ENCODE measurements at places on chromosomes 6 and 20. TPM values are rescaled to one million over a fixed set of nuclear protein-coding genes. Genes with fewer than 3 reads are reported as not detected.

CLPSL2 gene
- total RNA-seq, result not detected

COL10A1 gene
- not detected for total RNA-seq

MMP24 gene
- 0.09 TPM for total RNA-seq

IL17F gene
- not detected for total RNA-seq

SEC63 gene
- total RNA-seq, result 34.1 TPM

ADISSP gene
- 27.3 TPM for total RNA-seq

TSPO2 gene
- total RNA-seq, result 64.9 TPM

ASIP gene
- not detected for total RNA-seq

ZKSCAN3 gene
- total RNA-seq, result 2.8 TPM

TNF gene
- 0.42 TPM for total RNA-seq

DNA sequence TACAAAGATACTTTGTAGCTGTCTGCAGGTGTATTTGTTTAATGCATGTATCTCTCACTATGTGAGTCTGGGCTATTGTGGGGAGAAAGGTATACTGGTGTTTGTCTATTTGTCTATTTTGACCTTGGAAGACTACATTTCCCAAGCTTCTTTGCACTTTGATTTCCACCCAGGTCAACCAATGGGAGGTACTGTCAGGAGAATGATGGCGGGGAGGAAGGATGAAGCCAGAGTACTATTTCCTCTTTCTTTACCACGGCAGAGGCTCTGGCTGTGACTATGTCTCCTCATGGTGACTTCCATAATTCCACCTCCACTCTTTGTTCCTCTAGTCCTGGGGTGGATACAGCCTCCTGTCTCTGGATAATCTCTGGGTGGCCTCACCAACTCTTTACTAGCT is 23.1 kb downstream of the LBP start:
- no peak for DNase-seq

- no peak for DNase-seq
Measured at GRCh38 chr6:24621626-24622289, 24.2 kb downstream of the KIAA0319 start.

- no peak for DNase-seq
Measured at GRCh38 chr20:11544029-11544678, 373.5 kb upstream of the BTBD3 start.

DNA sequence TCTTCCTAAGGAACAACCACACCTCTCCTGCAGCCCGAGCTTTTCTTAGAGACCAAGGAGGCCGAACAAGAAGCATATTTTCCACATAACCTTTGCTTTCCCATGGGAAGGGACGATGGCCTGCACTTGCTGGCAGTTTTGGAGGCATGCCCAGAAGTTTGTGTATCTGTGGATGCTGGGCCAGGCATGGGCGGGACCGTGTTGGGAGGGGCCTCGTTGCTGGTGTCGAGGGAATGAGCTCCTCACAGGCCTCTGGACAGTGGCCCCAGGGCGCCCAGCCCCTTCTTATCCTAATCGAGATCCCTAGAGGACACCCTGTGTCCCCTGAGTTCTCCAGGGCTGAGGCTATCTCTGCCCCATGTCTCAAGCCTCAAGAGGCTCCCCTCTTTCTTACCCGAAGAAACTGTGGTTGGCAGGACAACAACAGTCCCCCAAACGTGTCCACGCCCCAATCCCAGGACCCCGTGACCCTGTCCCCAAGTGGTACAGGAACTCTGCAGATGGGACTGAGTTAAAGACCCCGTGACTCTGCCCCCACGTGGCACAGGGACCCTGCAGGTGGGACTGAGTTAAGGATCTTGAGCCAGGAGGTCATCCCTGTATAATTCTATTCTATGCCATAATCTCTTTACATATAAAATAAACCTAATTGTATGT is 99.5 kb upstream of the BHLHE23 start:
- no peak for DNase-seq

GRCh38 chr20:21709535-21709904 is 4.1 kb downstream of the PAX1 start:
- no peak for DNase-seq

- no peak for DNase-seq
Measured at GRCh38 chr20:63036291-63036690, 29.5 kb upstream of the BHLHE23 start.

DNA sequence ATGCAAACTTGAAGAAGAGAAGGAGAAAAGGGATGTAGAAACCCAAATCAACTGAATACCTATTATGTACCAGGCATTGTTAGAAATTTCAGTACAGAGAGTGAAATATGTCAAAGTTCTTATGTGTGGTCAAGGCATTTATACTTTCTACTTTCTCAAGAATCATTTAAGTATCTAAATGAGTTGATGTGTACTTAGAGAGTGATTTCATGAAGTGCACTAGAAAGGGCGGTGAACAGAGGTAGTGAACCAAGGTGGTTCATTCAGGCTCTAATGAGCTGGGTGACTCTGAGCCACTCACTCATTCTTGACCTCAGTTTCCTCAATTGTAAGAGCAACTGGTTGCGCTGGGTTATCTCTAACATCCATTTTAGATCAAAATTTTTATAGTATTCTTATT is 3.3 kb downstream of the PDE7B start:
- DNase-seq, result no peak

DNA sequence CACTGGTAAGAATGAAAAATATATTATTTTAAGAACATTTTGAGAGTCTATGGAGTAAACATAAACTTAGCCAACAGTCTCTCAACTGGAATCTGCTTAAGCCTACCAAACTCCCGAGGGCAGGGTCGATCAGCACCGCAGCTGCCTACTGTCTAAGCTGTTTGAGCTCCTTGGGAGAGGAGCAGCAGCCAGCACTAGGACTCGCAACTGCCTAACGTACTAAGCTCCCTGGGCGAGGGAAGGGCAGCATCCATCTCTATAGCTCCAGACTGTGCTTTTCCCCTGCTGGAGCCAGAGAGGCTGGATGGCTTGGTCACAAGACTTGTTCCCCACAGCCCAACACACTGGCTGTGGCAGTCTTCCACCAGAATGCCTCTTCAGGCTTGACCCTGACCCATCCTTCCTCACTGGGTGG is 96.4 kb downstream of the MOXD1 start:
- no peak for DNase-seq

DNA sequence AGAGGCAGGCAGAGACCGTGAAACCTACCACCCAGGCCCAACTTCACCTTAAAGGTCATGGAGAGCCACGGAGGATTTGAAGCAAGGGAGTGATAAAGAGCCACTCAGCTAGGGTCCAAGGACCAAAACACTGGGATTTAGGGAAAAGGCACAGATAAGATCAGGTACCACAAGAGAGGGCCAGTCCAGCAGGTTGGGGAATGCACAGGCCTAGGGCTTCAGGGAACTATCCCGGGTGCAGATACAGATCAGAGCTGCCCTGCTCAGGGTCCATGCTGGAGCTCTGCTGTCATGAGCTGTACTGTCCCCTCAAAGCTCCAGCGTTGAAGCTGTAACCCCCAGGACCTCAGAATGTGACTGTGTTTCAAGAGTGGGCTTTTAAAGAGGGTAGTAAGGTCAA is 16.9 kb downstream of the SLC22A23 start:
- no peak for DNase-seq

DNA sequence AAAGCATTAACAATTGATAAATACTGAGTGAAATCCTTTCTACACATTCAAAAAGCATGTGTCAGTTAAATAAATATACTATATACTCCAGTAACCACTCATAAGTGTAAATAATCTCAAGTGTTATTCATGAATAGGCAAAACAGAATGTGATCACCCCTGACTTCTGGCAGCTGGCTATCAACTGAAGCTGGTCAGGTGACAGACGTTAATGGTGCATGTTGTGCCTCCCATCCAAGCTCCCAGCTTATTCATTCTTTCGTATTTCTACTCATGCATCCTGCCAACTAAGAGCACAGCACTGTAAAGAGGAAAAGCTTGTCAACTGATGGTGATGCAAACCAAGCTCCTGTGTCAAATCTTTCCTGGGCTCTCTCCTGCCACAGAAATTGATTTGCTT is 7.7 kb downstream of the PSMB1 start:
- DNase-seq, result no peak

DNA sequence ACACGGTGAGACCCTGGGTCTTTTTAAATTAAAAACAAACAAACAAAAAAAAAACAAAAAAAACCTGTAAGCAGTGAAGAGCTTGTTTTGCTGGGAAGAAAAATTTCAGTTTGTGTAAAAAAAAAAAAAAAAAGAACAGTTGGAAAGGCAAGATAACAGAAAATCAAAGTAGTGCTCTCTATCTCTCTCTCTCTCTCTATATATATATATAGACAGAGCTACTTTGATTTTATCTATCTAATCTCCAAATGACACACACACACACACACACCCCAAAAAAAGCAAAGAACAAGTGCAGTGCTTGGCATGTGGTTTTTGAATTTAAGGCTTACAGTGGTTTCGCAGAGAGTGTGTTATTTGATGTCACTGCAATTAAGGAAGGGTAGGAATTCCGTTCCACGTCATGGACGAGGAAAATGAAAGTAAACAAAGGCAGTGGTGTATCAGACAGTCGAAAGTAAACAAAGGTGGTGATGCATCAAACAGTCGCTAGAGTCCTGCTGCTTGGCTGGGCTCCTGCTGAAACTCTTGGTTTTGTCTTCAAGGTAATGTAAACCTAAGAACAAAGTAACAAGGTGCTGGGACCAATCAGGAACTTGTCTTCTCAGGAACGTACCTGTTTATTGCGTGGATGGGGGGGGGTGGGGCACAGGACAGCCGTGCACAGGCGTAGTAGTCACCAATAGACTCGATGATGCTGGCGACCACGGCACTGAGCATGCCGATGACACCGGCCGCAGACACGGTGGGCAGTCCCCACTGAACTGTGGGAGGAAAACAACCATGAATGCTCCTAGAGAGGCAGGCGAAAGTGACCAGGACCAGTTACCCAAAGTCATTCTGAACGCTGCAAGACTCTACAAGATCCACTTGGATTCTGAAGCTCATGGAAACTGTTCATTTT is 131.8 kb downstream of the SLC23A2 start:
- no peak for DNase-seq

- no peak for DNase-seq
Measured at GRCh38 chr20:58747211-58747610, 54.6 kb downstream of the NPEPL1 start.

GRCh38 chr6:148898376-148899014 is 151.7 kb downstream of the UST start:
- no peak for DNase-seq

- DNase-seq, result no peak
Measured at GRCh38 chr6:17455919-17456318, 62.5 kb downstream of the CAP2 start.

DNA sequence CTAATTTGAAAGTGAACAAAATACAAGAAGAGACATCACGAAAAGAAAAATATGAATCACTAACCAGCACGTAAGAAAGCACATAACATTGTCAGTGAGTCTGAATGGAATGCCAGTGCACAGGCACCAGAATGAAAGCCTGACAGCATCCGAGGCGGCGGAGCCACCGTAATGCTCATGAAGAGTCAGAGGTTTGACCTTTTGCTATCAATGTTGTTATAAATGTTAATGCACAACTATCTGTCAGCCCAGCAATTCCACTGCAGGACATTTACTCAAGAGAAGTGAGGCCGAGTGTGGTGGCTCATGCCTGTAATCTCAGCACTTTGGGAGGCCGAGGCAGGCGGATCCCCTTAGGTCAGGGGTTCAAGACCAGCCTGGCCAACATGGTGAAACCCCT is 562.1 kb downstream of the PRKN start:
- no peak for DNase-seq

- no peak for DNase-seq
Measured at GRCh38 chr20:3282271-3283221, 43.6 kb upstream of the SLC4A11 start.

GRCh38 chr6:162416831-162417537 is 310.6 kb downstream of the PRKN start:
- no peak for DNase-seq

DNA sequence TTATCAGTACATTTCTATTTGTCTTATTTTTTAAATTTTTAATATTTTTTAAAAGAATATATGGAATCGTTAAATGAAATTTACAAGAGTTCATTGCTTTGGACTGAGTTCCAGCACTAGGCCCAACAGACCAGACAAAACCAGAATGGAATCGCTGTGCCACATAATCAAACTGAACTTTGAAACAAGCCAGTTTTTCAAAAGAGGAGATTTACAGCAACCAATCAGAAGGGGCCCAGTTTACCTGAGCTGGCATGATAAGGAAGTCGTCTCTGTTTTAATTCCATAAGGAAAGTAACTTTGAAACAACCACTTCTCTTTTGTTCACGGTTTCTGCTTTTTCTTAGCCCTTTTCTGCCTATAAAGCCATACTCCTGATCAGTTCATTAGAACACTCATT is 293.6 kb upstream of the FLRT3 start:
- DNase-seq, result no peak

DNA sequence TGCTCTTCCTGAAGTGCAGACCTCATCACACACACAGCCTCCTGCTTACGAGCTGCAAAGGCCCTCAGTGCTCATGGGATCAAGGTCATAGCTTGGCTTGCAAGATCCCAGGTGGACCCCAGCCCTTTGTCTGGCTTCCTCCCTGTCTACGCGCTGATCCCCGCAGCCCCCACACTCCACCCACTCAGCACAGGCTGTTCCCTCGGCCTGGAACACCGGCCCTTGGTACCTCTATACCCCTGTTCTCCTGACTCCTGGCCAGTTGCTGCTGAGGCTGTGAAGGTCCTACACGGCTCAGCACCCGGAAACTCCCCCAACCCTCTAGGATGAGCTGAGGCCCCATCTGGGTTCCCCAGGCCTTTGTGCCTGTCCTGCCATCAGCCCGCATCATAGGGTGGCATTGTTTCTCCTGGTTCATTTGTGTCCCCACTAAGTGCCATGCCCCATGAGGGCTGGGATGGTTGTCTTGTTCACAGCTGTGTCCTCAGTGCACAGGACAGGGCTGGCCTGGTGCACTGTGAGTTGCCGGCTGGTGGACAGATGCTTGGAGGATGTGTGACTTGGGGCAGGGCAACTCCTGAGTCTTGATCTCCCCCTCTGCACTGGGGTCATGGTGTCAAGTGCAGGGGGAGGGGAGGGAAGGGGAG is 57.0 kb downstream of the ADNP start:
- DNase-seq, result no peak

DNA sequence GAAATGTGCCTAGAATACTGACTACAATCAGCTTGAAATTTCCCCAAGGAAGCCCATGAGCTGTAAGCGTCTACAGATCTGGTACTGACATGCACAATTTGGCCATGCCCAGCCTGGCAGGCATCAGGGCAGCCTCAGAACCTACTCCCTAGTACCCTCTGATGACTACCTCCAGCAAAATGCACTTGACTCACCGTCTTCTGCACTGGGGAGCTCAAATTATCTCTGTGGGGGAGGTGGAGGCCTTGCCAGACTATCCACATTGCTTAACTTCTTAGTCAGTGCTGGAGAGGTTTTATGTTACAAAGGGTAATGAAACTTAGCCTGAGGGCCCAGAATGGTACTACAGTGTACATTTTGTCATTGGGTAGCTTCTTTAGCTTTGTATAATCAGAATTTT is 126.0 kb upstream of the ADGRF1 start:
- DNase-seq, result no peak

- DNase-seq, result no peak
Measured at GRCh38 chr6:9126878-9127560, 691.7 kb upstream of the SLC35B3 start.

GRCh38 chr6:4929097-4929718 is 74.6 kb downstream of the RPP40 start:
- DNase-seq, result no peak

GRCh38 chr20:37673444-37673843 is 20.4 kb upstream of the CTNNBL1 start:
- no peak for DNase-seq

GRCh38 chr6:46420921-46421638 is 70.2 kb downstream of the RCAN2 start:
- no peak for DNase-seq

Data from liver (tissue), 10 donors.